Amygdala (tissue), 56 donors: ENCODE measurements at places on chromosomes 6 and 20.

DNA sequence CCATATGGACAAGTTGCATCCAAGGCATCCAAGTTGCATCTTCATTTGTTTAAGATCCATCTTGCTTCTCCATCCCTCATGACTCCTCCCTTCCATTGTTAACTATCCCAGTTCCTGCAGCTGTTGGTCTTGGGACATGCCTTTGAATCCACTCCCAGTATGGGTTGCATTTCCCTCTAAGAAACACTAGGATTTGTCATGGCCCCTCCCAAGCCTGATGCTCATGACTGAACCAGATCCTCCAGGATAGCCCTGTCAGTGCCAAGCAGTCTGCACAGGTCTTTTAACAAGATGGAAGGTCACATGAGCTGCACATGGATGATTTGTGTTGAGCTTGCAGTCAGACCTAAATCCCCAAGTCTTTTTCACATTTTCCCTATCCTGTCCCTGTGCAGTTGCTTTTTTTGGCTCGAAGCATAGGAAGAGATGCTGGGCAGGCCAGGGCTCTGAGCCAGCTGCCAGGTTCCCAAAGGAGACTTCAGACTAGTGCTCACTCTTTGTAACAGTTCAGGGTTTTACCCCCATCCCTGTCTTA is 4.2 kb downstream of the PPP2R5D start:
- DNase-seq, result no peak

- no peak for DNase-seq
These were observed 19.9 kb downstream of the PFDN4 start for GRCh38 chr20:54227751-54228150.

GRCh38 chr6:137547186-137547585 is 53.0 kb upstream of the OLIG3 start:
- no peak for DNase-seq

DNA sequence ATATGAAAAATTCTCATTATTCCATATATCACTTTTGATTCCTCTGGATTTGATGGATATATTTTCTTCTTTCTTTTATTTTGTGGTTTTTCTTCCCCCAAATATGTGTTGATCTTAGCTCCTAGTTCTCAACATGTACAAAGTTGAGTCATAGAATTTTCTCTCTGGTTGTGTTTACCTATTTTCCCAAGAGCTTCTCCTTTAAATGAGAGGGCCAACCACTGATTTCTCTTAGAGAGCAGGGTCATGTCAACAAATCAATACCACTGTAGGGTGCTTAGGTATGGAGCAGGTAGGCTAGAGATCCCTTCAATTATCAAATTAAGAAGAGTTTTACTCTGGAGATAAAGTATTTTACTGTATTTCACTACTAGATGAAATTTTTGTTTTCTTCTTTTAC is 145.7 kb downstream of the BMP5 start:
- no peak for DNase-seq

DNA sequence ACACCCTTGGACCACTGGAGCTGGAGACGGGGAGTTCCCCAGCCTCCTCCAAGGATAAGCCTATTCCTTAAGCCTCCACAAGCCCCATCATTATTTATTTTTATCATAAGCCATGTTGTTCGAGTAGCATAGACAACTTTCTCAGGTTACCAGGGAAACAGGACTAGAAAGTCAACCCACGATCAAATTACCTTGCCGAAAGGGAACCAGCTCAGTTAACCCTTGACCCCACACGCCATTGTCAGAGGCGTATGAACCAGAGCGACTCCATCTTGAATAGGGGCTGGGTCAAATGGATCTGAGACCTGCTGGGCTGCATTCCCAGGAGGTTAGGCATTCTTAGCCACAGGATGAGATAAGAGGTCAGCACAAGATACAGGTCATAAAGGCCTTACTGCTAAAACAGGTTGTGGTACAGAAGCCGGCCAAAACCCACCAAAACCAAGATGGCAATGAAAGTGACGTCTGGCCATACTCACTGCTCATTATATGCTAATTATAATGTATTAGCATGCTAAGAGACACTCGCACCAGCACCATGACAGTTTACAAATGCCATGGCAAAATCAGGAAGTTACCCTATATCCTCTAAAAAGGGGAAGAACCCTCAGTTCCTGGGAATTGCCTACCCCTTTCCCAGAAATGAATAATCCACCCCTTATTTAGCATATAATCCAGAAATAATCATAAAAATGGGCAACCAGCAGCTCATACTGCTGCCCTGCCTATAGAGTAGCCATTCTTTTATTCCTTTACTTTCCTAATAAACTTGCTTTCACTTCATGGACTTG is 22.4 kb downstream of the SYNJ2 start:
- no peak for DNase-seq

DNA sequence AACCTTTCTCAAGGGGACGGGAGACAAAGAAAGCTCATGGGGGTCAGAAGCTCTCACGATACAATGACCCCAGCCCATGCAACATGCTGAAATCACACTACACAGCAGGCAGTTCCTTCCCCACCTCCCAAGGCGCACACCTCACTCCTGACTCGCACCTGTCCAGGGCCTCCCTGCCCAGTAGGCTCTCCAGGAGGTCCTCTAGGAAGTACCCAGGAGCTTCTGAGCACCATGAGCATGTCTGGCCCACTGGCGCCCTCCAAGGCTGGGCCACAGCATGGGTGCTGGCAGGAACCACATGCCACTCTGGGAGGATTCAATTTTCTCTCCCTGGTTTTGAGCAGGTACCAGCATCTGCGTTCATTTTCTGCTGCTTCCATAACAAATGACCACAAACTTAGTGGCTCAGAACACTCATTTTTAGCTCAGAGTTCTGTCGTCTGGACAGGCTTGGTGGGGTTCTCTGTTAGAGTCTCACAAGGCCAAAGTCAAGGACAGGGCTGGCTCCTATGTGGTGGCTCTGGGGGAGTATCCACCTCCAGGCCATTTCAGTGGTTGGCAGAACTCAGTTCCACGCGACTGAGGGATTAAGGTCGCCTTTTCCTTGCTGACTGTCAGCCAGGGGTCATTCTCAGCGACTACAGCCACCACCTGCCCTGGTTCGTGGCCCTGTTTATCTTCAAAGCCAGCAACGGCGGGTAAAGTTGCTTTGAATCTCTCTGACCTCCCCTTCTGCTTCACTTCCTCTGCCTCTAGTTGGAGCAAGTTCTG is 32.7 kb downstream of the ACSS1 start:
- DNase-seq, result no peak

GRCh38 chr20:7031222-7031621 is 263.7 kb downstream of the BMP2 start:
- DNase-seq, result no peak

DNA sequence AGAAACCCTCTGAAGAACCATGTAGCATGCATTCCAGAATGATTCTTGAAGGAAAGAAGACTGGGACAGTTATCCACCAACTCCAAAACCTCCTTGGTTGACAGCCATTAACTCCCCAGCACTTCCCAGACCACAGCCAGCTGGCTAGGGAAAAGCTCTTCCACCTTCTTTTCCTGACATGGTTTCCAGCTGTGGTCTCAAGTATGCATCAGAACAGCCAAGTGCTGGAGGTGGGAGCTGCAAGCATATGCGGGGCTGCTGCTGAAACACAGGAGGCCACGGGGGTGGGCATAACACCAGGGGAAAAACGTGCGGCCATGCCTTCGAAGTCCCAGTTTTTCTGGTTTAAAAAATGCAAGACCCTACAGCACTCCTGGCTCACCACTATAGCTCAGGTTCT is 108.0 kb upstream of the FAM184A start:
- no peak for DNase-seq

DNA sequence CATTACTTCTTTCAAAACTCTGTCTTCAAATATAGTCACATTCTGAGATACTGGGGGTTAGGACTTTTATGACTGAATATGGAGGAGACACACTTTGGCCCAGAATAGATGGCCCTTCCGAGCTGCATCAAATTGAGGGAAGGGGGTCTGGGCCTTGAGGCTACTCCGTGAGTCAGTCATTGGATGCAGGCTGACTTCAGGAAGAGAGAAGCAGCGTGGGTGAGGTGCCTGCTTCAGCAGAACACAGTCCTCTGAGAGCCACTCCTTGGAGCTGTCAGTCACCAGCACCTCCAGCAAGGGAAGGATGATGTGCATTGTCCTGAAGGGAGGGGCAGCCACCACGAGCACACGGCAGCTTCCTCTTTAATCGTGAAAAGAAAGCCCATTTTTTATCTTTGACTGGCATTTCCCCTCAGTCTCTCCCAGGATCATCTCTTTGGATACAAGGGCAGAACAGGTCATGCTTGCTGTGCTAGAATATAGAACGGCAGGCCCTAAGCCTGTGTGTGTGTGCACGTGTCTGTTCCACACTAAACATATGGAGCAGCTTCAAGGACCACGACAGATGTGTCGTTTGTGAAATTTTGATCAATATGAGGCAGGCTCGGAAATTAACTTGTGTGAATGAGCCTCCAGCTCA is 721.6 kb downstream of the KIF16B start:
- no peak for DNase-seq

DNA sequence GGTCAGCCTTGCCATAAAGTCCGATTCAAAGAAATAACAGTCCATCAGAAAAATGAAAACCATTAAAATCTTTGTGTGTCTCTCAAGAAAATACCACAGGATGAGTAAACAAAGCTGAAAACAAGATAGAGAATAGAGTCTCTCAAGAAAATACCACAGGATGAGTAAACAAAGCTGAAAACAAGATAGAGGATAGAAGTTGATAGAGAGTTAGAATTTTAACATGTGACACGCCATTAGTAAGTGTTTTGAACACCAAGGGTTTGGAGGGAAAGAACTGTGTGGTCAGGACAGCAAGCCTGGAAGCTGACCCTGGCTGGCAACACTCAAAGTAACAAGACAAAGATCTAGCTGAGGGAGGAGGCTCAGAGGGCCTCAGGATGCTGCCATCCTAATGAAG is 43.9 kb upstream of the PRND start:
- no peak for DNase-seq

GRCh38 chr20:36860339-36860738 is 15.6 kb upstream of the TLDC2 start:
- DNase-seq, result no peak

DNA sequence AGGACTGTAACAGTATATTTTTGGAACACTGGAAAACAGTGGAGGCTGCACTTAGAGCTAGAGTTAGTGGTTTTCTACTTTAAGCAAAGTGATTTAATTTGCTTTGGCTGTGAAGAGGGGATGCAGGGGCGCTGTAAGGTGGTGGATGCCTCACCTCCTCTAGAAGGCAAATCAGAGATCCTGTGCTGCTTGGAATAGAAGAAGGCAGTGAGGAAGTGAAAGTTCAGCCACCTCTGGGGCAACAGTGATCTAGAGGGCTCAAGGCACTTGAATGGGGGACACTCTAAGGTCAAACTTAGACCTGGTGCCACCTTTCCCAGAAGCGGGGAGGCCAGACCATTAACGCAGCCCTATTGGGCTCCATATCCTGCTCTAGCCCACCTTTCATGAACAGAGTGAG is 19.0 kb upstream of the SNRPB2 start:
- no peak for DNase-seq

- no peak for DNase-seq
These were observed 271.0 kb downstream of the PTPRK start for GRCh38 chr6:128249429-128249828.

- peak; percentile 42 for DNase-seq
These were observed 6.6 kb upstream of the BTNL2 start for GRCh38 chr6:32413427-32414047.

- no peak for DNase-seq
These were observed 546.9 kb downstream of the TFAP2B start for GRCh38 chr6:51365566-51365965.

- no peak for DNase-seq
These were observed 252.0 kb upstream of the RIN2 start for GRCh38 chr20:19506021-19506420.

GRCh38 chr6:14549304-14549770 is 431.8 kb downstream of the CD83 start:
- peak; percentile 48 for DNase-seq

DNA sequence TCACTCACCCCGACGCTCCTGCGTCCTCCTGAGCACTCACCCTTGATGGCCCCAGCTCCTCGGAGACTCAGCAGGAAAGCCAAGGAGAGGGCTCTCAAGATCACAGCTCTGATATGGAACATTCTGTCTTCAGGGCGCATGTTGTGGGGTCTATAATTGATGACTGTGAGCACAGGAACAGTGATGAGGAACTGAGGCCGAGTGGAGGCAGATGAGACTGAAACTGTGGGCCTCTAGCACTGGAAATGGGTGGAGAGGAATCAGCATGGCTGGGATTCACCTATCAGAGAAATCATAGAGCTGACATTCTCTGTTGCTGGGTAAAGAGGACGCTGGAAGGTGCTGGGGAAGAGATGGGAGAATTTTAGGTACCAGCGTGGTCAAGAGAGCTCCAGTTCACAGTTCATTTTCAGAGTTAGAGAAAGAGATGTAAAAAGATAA is at the start of gene HLA-DPA1:
Gene HLA-DPA1 (minus strand): TSS at position 219 of the 441 bp plus-strand sequence.
- DNase-seq, result no peak

DNA sequence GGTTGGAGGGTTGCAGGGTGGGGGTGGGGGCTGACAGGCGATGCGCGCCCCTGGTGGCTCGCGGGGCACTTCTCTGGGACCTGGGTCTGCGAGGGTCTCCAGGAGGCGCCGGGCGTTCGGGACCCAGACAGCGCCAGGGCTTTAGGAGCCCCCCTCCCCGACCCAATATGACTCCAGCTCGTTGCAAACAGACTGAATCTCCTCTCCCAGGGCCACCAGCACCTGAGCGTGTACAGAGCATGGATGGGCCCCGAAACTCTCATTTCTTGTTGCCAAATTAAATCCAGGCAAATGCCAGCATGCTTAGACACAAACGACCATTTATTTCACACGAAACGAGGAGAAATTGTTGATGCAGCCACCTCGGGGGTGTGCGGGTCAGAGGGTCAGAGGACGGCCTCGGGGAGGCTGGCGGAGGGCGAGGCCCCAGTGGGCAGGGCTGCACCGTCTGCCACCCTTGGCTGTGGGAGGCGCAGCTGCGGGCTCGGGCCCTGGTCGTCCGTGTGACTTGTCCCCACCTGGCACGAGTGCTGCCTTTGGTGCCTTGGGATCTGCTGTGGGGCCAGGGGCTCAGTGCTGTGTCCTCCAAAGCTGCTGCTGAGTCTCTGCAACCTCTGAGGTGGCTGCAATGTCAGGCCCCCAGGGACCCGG is 20.9 kb upstream of the GATA5 start:
- DNase-seq, result no peak

DNA sequence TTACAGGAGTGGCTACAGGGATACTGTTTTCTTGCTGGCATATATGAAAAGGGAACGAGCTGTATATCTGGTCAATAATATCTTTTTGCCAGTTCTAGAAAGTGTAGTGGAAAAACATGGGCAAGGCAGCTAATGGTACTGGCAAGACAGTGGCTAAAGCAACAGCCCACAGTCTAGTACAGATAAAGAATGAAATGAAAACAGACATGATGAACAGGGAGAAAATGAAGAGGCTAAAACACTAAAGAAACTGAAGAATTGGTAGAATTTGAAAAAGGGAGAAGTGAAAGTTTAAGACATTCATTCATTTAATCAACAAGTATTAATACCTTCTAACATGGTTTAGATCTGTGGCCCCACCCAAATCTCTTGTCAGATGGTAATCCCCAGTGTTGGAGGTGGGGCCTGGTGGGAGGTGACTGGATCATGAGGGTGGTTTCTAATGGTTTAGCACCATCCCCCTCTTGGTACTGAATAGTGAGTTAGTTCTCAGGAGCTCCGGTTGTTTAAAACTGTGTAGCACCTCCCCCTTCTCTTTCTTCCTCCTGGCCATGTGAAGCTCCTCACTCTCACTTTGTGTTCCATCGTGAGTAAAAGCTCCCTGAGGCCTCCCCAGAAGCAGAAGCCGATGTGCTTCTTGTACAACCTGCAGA is 18.1 kb downstream of the FAM184A start:
- no peak for DNase-seq

- DNase-seq, result no peak
These were observed 105.0 kb downstream of the PTPRK start for GRCh38 chr6:128415387-128415786.

- no peak for DNase-seq
These were observed 72.2 kb downstream of the HAO1 start for GRCh38 chr20:7868108-7868507.
